ENCODE measurements at places on chromosomes 12 and 14.

- DNase-seq, result no peak
Observed at GRCh38 chr14:94408546-94409095, 20.2 kb upstream of the SERPINA1 start.

- DNase-seq, result no peak
Observed at GRCh38 chr12:34033628-34034296, 11.5 kb downstream of the ALG10 start.

- no peak for DNase-seq
Observed at GRCh38 chr14:39107591-39107996, 4.6 kb upstream of the SEC23A start.

GRCh38 chr12:77842430-77842829 lies 11.7 kb downstream of the NAV3 start:
- no peak for DNase-seq

DNA sequence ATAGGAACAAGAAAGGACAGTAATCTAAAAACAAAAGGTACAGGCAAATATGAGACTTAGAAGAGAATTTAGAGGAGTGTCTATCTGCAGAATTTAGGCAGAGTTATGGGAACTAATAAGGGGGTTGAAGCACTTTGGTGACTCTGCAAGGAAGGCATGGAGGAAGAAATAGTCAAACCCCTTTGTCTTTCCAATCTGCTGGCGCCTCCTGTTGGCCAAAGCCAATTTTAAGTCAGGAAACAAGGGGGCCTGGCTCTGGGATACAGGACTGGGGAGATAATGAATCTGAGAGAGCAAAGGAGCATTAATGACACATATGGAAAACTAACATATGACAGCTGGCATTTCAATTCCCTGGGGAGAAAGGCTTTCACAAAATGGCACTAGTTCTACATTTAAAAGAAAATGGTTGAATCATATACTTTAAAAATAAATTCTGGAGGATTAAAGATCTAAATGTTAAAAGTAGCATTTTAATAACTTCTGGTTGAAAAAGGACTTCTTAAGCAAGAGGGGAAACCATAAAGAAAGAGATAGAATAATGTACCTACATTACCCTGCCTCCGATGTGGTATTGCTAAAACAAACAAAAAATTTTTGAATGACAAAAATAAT lies 48.5 kb upstream of the CSRP2 start:
- no peak for DNase-seq

DNA sequence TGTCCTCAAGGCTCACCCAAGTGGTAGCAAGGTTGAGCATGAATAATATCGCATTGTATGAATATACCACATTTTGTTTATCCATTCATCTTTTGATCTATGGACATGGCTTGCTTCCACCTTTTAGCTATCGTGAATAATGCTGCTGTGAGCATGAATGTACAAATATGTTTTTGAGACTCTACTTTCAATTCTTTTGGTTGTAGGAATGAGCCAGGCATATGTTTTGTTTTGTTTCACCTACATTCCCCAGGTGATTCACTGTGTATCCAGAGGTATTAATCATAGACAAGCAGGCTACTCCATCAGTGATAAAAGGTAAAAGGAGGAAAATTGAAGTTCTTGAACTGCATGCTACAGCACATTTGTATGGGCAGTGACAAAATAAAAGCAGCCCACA lies 35.8 kb downstream of the CDKL1 start:
- DNase-seq, result no peak

- DNase-seq, result no peak
Observed at GRCh38 chr12:123141615-123142517, 9.0 kb downstream of the PITPNM2 start.

DNA sequence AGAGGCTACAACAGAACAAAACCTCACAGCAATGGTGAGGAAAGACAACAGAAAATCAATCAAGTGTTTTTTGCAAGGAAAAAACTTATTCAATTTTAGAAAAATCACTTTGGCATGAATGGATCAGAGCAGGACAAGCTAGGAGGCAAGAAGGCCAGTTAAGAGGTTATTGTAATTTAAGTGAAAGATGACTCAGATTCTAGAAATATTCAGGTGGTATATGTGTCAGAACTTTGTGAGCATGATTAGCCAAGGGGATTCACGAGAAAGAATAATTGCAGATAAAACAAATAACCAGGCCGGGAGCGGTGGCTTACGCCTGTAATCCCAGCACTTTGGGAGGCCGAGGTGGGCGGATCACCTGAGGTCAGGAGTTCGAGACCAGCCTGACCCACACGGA lies 12.7 kb downstream of the GCH1 start:
- DNase-seq, result no peak

Measured in activated CD4-positive, alpha-beta T cell treated with anti-CD3 and anti-CD28 coated beads, Interleukin-2, amount 50 U/mL, for 24 hours (primary cell).